ENCODE measurements at places on chromosomes 2 and 18. TPM values are rescaled to one million over a fixed set of nuclear protein-coding genes. Genes with fewer than 3 reads are reported as not detected.

GRCh38 chr18:72762515-72763122, 105.2 kb downstream of the NETO1 start:
- no peaks in the 10 kb centered on the region for H3K36me3 ChIP-seq
- DNase-seq: no peak
- no peaks in the 10 kb centered on the region for H3K27me3 ChIP-seq

GRCh38 chr2:126776692-126777619, 121.0 kb downstream of the GYPC start:
- H3K27me3 ChIP-seq: no peaks in the 10 kb centered on the region
- peaks cover 4% of the 10 kb centered on the region for H3K4me1 ChIP-seq
- DNase-seq: peak; percentile 81
- peak overlapping the region; percentile 55 for H3K4me3 ChIP-seq

DNA sequence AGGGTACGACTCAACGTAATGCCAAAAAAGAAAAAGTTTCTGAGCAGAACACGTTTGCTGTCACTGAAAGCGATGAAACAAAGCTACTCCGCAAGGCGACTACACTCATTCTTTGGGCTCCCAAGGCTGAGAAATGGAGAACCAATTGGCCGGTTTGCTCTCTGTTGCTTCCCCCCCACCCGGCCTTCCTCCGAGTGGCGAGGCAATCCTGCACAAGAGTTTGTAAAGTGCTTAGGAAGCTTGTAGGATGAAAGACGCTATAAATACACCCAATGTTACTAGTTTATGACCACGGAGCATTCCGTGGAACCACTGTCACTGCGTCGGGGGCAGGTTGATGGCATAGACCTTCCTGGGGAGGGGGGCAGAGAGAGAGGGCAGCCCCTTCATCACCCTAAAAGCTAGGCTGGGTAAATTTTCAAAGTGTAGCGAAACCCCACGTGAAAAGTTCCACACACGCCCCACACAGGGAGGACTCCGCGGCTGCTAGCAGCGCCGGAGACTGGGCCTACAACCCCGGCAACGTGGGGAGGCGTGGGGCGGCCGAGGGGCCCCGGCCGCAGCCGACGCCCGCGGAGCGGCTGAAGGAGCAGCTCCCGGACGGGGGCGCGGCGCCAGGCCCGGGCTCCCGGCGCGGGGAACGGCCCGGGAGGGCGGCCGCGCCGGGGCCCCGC, 915 bp downstream of the CUL3 start:
- H3K27me3 ChIP-seq: no peaks in the 10 kb centered on the region
- peak overlapping the region; percentile 87 for H3K4me3 ChIP-seq
- no peak for DNase-seq

DNA sequence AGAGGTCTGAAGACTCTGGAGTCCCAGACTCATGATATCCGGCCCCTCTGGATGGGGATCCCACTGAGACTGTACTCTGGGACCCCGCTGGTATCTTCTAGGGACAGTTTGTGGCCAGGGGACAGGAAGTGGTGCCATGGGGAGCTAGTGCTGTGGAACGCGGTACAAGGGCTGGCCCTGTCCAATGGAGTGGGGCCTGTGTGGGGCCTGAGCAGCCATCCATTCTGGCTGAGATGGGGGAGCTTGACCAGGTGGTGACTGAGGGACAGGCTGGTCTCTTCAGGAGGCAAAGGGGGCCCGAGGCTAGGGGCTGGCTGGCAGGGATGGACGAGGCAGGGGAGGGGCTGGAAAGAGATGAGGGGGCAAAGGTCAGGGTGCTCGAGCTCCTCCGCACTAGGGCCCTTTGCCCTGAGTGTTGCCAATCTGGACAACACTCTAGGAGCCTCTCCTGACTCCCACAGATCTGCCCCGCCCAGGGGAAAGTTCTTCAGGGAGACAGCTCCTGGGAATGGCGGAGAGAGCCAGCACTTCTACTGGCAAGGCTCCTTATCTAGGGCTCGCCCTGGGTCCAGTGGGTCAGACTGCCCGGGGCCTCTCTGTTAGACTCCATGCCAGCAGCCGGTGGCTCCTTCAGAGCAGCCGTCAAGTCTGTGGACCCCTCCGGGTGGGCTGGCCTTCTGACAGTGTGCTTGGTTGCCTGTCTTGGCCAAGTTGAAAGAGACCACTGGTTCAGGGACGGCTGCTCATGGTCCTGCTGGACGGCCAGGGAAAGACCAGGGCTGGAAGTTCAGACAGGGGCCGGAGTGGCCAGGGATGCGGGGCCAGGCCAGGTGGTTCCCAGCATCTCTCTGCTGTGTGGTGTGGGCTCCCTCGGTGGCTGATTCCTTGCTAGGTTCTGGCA, 12.3 kb downstream of the MALL start:
- no peaks in the 10 kb centered on the region for H3K36me3 ChIP-seq
- H3K27me3 ChIP-seq: no peaks in the 10 kb centered on the region
- H3K27ac ChIP-seq: peak overlapping the region; percentile 88
- peaks cover 85% of the 10 kb centered on the region for H3K4me1 ChIP-seq
- peak; percentile 50 for DNase-seq

DNA sequence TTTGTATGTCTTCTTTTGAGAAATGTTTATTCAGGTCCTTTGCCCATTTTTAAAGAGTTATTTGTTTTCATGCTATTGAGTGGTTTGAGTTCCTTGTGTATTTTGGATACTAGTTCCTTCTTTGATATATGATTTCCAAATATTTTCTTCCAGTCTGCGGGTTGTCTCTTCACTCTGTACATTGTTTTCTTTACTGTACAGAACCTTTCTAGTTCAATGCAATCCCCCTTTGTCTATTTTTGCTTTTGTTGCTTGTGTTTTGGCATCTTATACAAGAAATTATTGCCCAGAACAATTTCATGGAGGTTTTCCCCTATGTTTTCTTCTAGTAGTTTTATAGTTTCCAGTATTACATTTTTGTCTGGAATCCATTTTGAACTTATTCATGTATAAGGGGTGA, 62.5 kb upstream of the ACVR1C start:
- H3K27me3 ChIP-seq: no peaks in the 10 kb centered on the region
- no peak overlapping the region for H3K27ac ChIP-seq
- DNase-seq: no peak

DNA sequence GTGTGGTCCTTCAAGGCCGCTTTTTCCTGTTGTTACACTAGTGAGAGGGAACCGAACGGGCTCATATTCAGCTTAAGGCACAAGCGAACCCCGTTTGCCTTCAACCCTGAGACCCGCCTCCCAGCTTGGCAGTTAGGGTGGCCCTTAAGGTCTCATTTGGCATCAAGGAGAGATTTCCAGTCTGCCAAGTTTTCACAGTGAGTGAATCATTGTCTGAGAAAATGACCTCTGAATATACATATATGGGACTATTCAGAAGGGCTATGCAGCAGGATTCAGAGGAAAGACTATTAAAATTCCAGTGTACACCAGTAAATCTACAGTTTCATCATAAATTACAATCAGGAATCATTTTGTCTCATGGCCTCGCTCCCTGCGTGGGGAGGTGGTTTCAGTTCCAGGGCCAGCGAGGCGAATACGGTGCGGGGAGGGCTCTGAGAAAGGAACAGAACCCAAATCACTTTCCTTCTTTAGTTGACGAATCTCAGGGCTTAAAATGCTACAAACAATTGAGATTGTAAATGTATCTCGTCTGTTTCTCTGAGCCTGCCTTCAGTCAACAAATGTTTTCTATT, 231.4 kb downstream of the FAM210A start:
- H3K4me1 ChIP-seq: no peaks in the 10 kb centered on the region
- no peak for DNase-seq
- H3K36me3 ChIP-seq: no peaks in the 10 kb centered on the region
- H3K4me3 ChIP-seq: no peak overlapping the region
- H3K27ac ChIP-seq: no peak overlapping the region
- no peaks in the 10 kb centered on the region for H3K27me3 ChIP-seq

The NR4A2 gene
- 8.1 TPM for total RNA-seq

DNA sequence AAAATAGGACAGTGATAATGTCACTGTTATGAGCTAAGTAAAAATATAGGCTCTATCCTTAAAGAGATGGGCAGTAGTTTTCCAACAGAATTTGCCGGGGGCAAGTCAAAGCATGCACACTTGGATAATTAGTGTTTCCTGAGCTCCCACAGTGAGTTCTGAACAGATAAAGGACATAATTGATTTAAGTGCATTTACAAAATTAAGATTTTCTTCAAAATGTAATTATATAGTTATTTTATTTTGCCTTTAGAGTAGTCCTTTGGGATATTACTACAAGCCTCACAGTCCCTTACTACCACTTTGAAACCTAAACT, 107.6 kb downstream of the RAPGEF4 start:
- H3K4me1 ChIP-seq: peaks cover 4% of the 10 kb centered on the region
- H3K4me3 ChIP-seq: no peak overlapping the region
- DNase-seq: no peak
- H3K27ac ChIP-seq: no peak overlapping the region
- no peaks in the 10 kb centered on the region for H3K36me3 ChIP-seq
- no peaks in the 10 kb centered on the region for H3K27me3 ChIP-seq

- no peak for DNase-seq
- no peak overlapping the region for H3K4me3 ChIP-seq
- no peaks in the 10 kb centered on the region for H3K27me3 ChIP-seq
Observed at GRCh38 chr2:237670641-237671040, 43.3 kb downstream of the LRRFIP1 start.

Measured in upper lobe of left lung (tissue), 6 donors.